ENCODE measurements at places on chromosomes 13 and 19. TPM values are rescaled to one million over a fixed set of nuclear protein-coding genes. Genes with fewer than 3 reads are reported as not detected.
A peak's percentile ranks its signal among the peaks of the same experiment; 100 is the strongest.

DNAAF3 gene
- polyA plus RNA-seq, result 8.3 TPM

C19orf18 gene
- 3.5 TPM for polyA plus RNA-seq

GPR4 gene
- 7.6 TPM for polyA plus RNA-seq

PGLYRP2 gene
- not detected for polyA plus RNA-seq

FOXO1 gene
- polyA plus RNA-seq, result 17.5 TPM

DNA sequence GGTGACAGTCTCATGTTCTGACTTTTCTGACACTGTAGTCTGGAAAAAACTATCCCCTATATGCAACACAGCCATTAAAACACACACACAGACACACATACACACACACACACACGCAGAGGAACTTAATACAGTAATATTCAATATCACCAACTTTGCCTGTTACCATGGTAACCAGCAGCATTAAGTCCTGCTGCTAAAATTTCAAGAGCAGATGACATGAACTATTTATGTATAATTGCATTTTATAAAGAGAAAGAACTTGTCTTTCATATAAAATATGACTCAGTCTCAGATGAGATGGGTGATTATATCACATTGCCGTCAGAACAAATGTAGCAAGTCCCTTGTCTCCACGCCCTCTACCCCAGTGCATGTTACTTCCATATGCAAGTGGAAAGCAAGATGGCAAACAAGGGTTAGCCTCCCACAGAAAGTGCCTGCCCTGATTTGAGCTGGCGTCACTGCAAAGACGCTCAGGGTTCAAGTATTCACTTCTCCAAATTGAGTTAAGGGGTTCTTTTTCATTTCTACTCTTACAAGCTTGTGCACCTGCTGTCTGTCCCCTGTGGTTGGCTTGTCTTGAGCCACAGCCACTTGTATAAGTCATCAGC, 576.8 kb downstream of the UQCRFS1 start:
- DNase-seq, result no peak

DNA sequence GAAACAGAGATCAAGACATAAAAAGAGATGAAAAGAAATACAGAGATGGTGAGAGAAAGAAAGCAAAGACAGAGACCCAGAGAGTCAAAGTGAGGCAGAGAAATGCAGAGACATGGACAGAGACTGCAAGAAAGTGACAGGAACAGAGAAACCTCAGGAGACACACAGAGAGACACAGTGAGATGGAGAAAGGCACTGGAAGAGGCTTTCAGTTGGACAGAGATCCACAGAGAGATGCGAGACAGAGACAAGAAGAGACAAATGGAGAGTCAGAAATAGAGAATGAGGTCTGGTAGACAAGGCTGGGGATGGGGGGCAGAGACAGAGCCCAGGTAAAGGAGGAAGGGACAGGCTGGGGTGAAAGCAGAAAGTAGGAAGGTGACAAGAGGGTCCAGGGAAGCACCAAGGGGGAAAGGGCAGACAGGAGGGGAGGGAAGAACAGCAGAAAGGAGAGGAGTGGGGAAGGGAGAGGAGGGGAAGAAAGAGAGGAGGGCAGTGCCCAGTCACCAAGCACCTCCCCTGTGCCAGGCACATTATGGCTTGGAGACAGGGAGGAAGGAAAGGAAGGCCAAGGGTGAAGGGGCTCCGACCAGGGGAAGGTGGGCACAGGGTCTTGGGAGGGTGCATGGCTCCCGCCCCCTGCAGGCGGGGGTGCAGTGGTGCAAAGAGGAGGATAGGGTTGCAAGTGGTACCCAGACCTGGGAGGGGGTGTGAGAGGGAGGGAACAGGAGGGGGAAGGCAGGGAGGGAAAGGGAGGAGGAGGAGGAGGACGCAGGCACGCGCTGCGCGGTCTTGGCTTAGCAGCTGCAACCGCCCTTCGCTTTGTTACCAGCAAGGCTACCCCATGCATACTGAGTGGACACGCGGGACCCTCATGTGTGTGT, 38.4 kb downstream of the DEDD2 start:
- DNase-seq, result no peak

DNA sequence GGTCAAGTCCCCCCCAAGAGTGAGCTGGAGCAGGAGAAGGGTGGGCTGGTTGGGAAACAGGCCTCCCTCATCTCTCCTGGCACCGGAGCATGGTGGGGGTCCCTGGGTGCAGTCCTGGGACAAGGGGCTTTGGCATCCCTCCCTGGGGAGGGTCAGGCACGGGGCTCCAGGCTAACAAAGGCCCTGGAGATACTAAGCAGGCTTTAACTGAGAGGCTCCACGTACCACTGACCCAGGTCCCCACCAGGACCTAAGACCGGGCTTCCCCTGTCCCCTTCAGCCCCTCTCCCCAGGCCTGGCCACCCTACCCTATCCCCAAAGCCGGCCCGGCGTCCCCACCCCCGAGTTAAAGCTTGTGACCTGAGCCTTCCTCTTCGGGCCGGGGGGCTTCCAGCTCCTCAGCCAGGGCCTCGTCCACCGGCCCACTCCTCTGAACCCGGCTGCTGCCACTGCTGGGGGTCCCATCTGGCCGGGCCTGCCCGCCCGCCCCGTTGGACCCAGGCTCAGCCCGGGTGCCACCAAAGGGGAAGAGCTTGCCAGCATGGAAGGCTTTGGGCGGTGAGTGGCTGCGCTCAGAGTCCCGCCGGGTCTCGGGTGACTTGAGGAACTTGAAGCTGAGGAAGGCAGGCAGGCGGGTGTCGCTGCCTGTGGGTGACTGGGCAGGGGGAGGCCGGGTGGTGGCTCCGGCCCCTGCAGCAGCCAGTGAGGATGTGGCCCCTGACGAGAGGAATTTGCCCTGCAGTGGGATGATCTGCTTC, 10.1 kb downstream of the ANO8 start:
- no peak for DNase-seq

DNA sequence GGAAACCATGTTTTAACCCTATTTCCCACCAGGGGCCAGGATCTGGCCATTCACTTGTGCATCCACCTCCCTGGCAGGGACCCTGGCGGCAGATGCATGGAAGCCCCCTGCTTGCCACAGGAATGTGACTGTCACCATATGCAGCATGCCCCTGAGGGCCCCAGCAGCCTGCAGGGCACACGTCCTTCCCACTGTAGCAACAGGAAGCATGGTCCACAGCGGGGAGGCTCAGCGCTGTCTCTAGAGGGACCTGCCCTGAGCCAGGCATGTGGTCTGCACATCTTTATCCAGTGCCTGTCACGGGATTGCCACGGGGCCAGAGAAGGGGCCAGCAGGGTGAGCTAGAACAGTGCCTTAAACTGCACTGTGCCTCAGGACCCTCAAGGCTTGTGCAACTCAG, 34.9 kb upstream of the MCF2L start:
- no peak for DNase-seq

DNA sequence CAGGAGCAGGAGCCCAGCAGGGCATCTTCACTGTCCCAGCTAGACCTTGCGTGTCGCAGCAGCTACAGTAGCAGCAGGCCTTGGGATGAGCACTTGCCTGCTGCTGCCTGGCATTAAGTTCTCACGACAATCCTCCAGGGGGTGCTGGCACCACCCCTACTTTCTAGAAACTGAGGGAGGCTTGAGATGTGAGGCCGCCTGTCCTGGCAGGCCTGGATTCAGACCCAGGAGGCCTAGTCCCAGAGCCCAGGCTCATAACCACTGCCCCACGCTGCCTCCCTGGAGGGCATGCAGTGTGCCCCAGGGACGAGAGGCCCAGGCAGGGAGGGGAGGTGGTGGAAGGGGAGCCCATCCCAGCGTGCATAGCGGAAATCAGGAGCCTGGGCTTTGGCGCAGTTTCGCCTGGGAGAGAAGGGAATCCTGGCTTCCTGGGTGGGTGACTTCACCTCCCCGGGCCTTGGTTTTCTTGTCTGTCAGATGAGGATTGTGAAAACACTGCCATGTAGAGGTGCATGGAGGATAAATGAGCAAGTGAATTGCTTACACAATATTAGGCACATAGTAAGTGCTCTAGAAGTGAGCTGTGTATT, 26.1 kb downstream of the PPP5C start:
- DNase-seq, result no peak

DNA sequence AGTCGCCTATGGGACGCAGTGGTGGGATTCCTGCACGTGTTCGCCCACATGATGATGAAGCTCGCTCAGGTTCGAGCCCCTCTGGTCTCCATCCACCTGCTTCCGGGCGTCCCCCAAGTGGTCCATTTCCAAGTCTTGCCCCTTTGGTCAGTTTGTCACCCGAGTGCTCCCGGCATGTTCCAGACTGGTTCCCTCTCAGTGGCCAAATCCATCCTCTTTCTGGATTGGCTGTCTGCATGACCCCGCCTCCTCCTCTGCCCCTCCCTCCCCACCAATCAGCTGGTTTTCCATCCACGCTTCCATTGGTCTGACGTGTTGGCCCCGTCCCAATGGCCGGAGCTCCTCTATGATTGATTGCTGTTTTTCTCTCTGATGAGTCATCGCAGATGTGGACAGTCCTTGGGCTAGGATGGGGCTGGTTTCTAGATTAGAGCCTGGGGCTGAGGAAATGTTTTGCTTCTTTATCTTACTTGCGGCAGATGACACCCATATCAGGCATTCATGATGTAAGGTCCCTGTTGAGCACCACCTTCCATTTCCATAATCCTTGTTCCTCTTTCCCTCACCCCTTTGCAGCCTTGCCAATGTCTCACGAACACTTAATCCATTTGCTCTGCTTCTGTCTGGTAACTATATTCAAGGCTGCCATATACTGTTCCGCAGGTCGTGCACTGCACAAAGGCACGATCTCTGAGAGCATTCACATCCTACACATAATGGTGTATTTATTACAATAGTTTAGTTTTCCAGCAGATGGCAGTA, 73.8 kb downstream of the MAP4K1 start:
- peak; percentile 31 for DNase-seq

GRCh38 chr13:83311886-83312577, 570.2 kb downstream of the SLITRK1 start:
- DNase-seq, result no peak

- DNase-seq, result no peak
Measured at GRCh38 chr13:85603735-85604134, 195.5 kb downstream of the SLITRK6 start.

GRCh38 chr13:97212601-97213040, 9.5 kb upstream of the MBNL2 start:
- no peak for DNase-seq

- DNase-seq, result no peak
Measured at GRCh38 chr13:40878823-40879222, 89.4 kb downstream of the SLC25A15 start.

DNA sequence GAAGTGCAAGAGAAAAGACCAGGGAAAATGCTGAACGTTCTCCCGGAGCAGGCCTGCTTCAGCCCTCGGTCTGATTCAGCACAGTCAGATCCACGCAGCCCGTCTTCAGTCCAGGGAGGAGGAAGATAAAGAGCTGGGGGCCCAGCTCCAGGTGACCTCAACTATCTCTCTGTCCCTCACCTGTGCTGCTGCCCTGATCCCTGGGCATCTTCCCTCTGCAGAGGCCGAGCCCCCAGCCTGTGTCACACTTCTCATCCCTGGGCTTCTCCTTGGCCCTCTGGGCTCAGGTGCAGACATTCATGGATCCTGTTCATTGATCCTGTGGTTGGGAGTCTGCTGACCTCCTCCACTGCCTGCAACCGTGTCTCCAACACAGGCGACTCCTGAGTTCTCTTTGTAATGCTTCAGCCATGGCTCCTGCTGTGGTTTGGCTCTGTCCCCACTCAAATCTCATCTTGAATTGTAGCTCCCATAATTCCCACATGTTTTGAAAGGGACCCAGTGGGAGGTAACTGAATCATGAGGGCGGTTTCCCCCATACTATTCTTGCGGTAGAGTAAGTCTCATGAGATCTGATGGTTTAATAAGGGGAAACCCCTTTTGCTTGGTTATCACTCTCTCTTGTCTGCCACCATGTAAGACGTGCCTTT, 27.9 kb downstream of the COL4A2 start:
- DNase-seq, result no peak

GRCh38 chr19:27805848-27806247, 1407.1 kb downstream of the UQCRFS1 start:
- no peak for DNase-seq

DNA sequence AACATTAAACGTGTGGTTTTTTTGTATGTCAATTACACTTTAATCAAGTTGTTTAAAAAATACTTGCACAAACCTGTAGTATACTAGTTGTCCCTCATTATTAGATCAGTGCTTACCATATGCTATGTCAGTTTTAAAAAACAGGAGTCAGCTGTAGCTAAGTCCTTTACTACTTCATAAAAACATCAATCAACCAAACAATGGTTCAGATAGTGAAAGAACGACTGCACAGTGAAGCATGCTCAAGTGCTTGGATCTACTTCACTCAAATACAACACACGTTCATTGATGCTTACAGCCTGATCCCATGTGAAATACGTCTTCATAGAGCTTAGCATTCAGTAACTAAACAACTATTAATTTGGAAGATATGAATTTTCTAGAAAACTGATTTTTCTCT, 225.0 kb downstream of the FGF14 start:
- no peak for DNase-seq

Data from right renal pelvis (tissue), 4 donors.